NCI-H1105 treated with DMSO at 0.1 percent for 48 hours (cell line): ENCODE measurements at places on chromosomes 4 and X.

GRCh38 chrX:134362560-134363089 lies 97.3 kb upstream of the HPRT1 start:
- no peak for DNase-seq

GRCh38 chrX:80799584-80799983 lies 10.1 kb downstream of the BRWD3 start:
- no peak for DNase-seq

GRCh38 chrX:37380924-37381323 lies 31.8 kb downstream of the PRRG1 start:
- DNase-seq: no peak

- DNase-seq: no peak
Observed at GRCh38 chr4:1502976-1503375, 96.7 kb upstream of the NKX1-1 start.

GRCh38 chrX:43849173-43849572 lies 33.1 kb downstream of the MAOB start:
- no peak for DNase-seq
